ENCODE measurements at places on chromosomes 11 and 22.

DNA sequence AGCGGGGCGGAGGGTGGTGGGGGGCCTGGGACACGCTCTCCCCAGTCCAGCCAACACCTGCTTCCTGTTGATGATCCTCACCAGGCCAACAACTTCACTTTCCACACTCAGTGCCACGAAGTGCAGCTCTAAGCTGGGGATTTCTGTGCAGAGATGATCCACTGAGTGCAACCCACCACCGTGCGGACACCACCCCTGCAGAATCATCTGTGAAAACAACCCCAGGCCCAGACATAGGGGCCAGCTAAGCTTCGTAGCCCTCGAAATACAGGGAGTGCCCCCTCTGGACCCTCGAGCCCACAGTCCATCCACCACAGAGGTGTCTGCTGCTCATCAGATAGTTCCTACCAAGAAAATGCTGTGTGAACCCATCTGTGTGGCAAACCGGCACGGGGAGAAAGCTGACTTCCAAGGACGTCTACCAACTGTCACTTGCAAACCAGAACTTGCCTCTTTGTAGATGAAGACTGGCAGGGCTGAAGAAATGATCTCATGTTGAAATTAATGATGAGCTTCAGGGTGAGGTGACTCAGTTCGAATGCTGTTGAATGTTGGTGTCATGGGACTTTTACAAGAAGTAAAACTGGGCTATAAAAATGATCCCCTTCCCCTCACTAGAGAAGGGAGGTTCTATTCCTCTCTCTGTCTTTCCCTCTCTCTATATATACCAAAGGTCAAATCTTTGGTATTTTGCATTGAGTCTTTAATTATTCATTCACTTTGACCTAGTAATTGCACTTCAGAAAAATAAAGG is 73.4 kb downstream of the MYEOV start:
- no peak for DNase-seq

GRCh38 chr11:2452321-2453012 is 7.7 kb downstream of the KCNQ1 start:
- no peak for DNase-seq

DNA sequence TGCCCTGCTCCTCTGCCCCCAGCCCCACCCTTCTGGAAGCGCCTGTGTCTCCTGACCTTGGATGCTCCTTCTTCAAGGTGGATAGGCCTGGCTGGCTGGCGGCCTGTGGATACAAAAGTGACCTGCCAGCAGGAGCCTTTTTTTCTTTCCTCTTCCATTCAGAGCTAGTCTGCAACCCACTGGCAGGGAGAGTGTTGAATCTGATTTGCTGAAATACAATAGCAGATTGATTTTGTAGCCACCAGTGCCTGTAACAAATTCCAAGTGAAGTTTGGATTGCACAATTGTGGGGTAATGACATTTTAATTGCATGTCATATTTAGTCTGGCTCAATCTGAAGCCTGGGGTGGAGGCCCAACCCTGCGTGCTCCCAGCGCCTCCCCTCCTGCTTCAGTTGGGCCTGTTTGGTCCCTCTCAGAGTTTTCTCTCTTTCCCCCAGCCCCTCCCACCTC is 97.2 kb downstream of the GRIK4 start:
- no peak for DNase-seq

DNA sequence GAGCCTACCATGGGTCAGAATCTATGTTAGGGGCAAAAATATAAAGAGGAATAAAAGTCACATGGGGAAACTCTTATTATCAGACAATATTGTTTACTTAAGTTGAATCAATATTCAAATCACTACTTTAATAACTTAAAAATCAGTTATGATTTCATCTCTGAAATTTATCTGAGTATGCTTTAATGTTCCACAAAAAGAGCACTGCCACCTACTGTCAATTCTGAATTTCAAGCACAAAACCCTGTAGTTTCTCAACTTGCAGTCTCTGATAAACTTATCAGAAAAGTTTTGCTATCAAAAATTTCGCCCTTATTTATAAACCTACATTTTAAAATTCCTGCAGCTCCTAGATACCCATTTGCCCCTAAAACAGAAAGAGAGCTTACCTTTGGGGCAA is 47.3 kb downstream of the RDX start:
- DNase-seq = no peak

GRCh38 chr22:47175151-47176025 is 412.9 kb downstream of the TBC1D22A start:
- no peak for DNase-seq

DNA sequence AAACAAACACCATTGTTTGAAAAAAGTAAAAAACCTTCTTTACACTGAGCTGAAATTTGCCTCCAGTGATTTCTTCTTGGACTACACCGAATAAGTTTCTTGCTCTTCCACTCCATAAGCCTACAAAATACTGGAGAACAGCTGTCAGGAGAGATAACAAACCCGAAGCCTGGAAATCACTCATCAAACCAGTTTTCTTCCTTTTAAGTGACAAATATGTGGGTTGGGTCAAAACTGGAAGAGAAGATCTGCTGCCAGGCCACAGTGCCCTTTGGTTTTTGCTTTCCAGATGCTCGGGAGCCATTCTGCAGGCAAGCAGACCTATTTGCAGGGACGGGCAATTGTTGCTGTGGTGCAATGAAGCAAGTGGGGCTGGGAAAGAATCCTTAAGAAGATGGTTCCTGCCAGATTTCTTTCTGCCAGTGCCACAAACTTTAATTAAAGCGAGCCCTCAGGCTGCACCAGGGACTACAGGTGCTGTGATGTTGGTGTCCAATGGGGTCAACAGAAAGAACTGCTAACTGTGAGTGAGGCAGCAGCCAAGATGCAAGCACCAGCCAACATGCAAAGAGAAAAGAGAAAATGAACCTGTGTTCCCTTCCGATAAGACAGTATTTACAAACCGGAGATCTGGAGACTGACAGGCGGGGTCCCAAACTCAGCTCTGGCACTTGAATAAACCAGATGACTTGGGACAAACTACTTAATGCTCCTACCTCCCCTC is 44.8 kb upstream of the SMCO4 start:
- no peak for DNase-seq

DNA sequence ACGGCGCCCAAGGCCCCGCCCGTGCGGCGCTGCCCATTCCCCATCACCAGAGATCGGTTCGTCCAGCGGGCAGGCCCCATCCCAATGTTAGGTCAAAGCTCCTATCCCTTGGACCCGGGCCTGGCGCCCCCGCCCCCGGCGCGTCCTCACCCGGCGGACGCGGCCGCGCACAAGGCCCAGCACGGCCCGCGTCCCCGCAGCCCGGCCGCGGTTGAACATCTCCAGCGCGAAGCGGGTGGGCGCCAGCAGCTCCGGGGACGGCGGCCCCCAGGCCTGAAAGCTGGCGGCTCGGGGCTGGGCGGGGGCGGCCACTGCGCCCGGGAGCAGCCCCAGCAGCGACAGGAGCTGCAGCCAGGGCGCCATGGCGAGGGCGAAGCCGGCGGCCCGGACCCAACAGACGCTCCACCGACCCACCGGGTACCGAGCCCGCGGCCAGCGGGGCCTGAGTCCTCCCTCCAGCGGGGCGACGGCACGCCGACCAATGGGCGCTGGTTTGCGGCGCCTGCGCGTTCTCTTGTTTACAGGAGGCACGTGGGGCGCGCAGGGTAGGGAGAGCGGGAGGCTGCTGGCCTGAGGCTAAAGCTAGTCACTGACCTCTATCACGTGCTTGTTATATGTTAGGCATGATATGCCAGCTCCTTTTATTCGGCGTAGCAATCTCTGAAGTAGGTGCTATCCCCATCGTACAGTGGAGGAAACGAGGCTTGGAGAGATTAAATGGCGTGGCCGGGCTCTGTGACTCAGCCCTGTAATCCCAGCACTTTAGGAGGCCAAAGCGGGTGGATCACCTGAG is at the start of gene CTSF:
Gene CTSF (minus strand): TSS at position 483 of the 793 bp plus-strand sequence. CDS start 120 bp downstream, at position 363.
- peak; percentile 70 for DNase-seq

GRCh38 chr22:30277547-30278344 is 11.1 kb upstream of the OSM start:
- DNase-seq = no peak

DNA sequence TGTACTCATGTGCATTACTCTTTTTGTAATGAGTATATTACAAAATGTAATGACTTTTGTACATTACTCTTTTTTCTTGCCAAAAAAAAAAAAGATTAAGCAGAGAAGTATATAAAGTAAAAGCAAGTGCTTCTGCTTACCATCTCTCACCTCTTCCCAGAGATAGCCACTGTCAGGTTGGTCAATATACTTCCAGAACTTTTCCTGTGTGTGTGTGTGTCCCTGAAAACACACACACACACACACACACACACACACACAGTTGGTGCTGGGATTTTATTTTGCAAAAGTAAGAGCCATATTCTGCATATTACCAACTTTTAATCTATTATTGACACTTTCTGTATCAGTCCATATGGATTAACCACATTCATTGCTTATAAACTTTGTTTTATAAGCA is 2.5 kb downstream of the IGLL5 start:
- no peak for DNase-seq

DNA sequence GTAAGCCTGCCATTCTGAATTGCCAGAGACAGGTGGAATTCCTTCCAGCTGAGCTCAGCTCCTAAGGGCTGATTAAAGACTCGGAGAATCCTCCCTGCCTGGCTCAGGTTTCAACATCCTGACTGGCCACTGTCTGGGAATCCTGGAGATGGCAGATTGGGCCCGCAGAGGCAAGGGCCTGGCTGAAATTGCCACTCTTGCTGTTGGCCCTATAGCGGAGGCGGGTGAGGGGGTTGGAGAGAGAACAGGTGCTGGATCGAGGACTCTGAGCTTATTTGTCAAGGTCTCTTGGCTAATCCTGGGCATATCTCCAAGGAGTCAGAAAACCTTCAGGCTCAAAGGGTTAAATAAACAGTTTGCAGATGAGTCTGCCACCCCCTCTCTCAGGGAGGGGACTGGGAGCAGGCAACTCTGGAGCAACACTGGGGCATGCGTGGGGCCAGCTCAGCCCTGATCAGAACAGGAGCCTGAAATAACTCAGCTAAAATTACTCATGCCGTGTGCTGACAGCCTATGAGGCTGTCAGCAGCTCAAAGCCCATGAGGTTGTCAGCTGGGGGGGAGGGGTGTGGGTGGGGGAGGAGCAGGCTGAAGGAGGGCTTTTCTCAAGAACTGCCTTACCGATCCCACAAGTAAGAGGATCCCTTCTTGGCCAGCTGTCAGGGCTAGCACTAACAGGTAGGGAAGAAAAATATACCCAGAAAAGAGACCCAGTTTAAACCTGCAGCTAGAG is 14.7 kb upstream of the MFRP start:
- no peak for DNase-seq

DNA sequence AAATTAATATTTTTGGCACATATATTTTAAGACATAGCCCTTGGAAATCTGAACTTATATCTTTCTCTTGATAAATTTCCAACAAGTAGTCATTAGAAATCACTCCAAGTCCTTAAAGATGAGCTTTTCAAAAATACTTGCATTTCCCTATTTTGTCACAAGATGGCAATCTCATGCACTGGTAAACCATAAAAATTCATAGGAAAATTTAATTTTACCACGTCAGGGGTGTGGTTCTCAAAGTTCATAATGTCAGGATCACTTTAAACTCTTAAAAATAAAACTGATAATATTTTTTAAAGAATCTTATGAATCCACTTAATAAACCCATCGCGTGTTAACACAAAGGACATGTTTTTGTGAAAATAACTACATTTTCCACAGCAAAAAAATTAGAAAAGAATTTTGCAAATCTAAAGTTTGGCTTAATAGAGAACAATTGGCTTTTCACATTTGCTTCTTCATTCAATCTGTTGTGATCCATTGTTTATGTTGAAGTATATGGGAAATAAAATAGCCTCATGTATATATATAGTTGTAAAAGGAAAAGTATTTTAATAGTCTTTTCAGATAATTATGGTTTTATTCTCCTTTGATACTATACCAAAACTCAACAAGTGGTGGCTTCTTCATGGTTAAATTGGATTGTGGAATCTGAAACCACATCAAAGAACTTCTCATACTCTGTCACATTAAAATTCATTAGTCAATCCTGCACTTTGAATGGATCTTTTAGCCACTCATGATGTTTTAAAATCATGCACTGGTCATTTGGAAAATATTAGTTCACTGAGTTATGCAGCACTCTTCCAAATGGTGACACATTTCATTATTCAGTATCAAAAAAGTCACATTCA is 169.1 kb downstream of the CADM1 start:
- DNase-seq = no peak

- no peak for DNase-seq
Measured at GRCh38 chr11:122025757-122026156, 90.3 kb downstream of the BLID start.

DNA sequence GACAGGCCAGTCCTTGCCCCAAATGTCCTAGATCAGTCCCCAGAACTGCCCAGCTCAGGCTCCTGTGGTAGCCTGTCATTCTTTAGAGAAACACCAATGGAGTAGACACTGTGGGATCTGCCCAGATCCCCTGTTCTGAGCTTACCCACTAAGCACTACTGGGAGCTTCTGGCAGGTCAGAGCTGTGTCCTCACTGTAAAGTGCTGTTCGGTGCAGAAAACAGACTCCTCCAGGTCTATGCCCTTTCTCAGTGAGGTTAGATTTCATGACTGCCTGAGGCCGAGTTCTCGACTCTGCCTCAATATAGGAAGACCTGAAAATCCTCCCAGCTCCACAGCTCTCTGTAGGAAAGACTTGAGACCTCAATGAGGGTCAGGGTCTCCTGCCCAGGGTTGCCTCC is 67.5 kb upstream of the IGLL5 start:
- DNase-seq = no peak

- DNase-seq = no peak
Measured at GRCh38 chr11:67404515-67405195, 772 bp downstream of the TBC1D10C start.

DNA sequence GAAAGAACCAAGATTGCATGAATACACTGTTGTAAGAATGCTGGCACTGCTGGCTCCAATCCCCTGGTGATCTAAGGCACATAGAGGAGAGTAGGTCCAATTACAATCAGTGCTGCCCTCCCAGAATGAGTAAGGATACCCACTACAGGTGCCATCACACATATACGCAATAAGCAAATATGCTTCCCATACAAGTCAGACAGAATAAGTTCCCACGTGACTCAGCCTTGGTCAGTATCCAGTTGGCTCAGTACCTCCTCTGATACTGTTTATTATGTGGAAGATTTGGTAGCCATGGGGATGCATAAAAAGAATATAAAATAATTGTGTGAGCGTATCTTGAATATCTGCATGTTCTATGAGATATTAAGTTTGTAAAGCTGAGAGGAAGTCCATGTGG is 8.9 kb upstream of the OR2D3 start:
- no peak for DNase-seq

GRCh38 chr11:60810569-60810968 is 25.4 kb downstream of the MS4A10 start:
- no peak for DNase-seq

GRCh38 chr11:107666911-107667613 is 44.8 kb downstream of the SLN start:
- no peak for DNase-seq

- DNase-seq = no peak
Measured at GRCh38 chr11:60977224-60977623, 5.7 kb downstream of the CD6 start.

DNA sequence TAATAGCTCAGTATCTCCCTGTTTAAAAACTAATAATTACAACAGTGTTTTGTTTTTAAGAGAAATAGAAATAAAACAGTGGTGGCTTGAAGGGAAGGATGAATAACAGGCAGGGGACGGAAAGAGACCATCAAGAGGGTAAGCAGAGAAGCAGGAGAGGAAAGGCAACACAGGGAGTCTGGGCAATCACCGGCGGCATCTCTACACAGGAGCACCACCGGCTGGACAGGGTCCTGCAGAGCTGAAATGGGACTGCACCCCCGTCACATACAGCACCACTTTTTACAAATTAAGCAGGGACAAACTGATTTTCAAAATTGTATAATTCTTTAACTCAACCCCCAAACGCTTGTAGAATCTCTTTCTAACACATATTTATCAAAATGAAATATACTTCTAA is 18.4 kb downstream of the PHF21A start:
- no peak for DNase-seq

- no peak for DNase-seq
Measured at GRCh38 chr11:121777056-121777455, 324.3 kb upstream of the SORL1-AS1 start.

Data from effector memory CD4-positive, alpha-beta T cell (primary cell).